ENCODE measurements at places on chromosomes 2 and 18.

DNA sequence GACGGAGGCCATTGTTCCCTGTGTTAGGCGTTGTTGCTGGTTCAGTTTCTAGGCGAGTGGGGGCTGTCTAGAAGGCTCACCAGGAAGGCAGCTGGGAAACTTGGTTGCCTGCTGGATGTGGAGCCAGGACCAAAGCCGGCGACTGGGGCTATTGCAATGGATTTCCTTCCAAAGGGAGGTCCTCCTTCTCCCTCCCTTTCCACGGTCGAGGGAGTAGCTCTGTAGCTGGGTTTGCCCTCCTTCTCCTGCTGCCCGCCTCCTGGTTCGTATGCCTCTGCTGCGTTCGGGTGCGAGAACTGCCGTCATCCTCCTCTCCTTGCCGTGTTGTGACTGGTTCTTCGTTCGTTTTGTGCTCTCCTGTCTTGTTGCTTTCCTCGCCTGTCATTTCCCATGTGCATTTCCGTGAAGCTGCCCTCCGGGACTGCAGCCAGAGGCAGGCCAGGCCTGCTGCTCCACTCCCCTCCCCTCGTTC lies 203.4 kb downstream of the NEDD4L start:
- DNase-seq: no peak

DNA sequence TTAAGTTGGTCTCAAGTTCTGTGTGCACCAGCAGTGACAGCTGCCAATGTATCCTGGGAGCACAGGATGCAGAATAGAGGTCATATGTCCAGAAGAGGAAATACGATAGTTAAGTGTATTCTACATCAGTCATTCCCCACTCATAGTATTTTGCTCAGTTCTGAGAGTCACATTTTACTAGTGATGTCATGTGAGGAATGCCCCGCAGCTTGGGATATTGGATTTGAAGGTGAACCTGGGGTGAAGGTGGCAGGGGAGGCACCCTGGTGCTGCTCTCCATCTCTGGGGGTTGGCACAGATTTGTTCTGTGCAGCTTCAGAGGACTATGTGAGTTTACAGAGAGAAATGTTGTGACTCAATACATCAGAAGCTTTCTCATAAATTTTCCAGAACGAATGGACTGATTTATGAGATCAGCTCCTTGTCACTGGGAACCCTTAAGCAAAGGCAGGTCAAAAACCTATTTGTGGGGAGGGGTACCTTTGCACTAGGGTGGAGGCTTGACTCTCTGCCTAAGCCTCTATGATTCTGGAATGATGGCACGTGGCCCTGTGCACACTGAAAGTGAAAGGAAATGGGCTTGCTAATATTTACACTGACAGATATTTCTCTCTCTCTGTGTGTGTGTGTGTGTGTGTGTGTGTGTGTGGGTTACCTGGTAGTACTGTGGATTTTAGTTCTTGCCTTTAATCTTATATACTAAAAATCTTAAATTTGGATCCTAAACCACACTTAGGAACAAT lies 95.9 kb downstream of the NEB start:
- no peak for DNase-seq

GRCh38 chr18:63412953-63413352 lies 9.3 kb downstream of the VPS4B start:
- DNase-seq: no peak

- DNase-seq: no peak
Observed at GRCh38 chr2:232761301-232761907, 15.0 kb downstream of the KCNJ13 start.

Data from stimulated activated CD4-positive, alpha-beta T cell treated with anti-CD3 and anti-CD28 coated beads, Interleukin-1b, Interleukin-23, amount 100 ng/mL, for 1 hour (primary cell).